ENCODE measurements at places on chromosomes 11 and 22.
A peak's percentile ranks its signal among the peaks of the same experiment; 100 is the strongest.

GRCh38 chr22:27836181-27836580 lies 34.6 kb upstream of the MN1 start:
- DNase-seq, result no peak

- no peak for DNase-seq
Observed at GRCh38 chr11:35174666-35175065, 35.7 kb downstream of the CD44 start.

GRCh38 chr11:76919887-76920746 lies 59.4 kb downstream of the ACER3 start:
- peak; percentile 30 for DNase-seq

DNA sequence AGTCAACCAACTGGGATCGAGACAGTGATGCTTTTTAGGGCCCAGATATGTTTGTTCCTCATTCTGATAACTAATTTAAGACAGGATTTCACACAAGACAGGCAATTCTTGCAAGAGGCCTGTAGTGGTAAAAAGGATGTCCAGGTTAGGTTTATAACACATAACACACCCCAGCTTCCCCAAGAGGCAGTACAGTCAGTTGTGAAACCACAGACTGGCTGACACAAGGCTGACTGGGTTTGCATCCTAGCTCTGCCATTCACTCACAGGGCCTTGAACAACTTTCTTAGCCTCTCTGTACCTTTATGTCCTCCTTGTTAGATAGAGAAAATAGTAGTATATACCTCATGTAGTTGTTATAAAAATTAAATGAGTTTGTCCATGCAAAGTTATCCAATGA lies 55.0 kb upstream of the PTH start:
- DNase-seq, result no peak

DNA sequence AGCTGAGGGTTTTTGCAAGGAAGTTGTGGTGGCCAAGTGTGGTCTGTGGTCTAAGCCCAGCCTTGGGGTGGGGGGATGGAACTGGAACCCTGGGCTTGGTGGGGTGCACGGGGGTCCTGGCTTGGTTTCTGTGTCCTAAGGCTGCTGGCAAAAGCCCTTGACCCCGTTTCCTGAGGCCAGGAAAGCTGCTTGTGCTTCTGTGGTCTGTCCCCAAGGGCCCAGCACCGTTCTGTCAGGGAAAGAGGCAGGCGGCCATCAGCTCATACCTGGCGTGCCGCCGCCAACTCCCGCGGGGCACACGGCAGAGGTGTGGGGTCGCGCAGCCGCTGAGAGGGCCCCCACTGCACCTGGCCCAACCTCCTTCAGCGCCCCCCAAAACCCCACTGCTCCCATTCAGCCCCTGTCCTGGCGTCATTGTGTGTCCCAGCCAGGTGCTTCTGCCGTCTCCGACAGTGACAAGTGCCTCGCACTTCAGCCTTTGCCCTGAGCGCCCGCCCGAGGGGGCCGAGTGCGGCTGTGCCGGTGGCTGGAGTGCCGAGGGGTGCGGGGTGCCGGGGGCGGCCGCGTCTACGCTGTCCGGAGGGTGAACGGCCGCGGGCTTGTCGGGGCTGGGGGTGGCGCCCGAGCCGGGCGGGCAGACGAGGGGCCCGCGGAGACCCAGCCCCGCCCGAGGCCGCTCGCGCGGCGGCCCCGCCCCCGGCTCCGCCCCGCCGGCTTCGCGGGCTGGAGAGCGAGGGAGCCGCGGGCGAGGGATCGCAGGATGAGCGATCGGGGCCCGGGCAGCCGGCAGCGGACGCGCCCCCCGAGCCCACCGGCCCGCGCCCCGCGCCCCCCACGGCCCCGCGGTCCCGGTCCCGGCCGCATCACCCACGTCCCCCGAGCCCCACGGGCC lies at the start of gene CNIH2:
TSS of gene CNIH2 (plus strand) at position 705 of the 892 bp plus-strand sequence. CDS start 282 bp downstream, outside the sequence.
- DNase-seq, result peak; percentile 73

GRCh38 chr11:77449060-77449521 lies 24.8 kb downstream of the PAK1 start:
- no peak for DNase-seq

DNA sequence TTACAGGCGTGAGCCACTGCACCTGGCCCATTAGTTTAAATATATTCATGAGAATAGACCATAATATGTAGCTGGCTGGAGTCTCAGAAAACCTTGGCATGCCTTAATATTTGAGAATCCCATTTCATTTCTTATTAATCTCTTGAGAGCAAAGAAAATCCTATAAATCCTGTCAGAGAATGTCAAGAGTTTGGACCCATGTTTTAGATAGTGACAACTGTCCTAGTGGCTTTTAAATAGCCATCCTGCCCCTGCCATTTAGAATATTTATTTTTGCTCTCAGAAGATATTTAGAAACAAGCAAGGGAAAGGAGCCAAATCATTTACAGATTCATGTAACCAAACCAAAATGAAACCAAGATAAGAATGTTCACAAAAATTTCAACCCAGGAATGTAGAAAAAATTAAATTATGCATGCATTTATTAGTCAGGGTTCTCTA lies 107.2 kb downstream of the SWAP70 start:
- no peak for DNase-seq

DNA sequence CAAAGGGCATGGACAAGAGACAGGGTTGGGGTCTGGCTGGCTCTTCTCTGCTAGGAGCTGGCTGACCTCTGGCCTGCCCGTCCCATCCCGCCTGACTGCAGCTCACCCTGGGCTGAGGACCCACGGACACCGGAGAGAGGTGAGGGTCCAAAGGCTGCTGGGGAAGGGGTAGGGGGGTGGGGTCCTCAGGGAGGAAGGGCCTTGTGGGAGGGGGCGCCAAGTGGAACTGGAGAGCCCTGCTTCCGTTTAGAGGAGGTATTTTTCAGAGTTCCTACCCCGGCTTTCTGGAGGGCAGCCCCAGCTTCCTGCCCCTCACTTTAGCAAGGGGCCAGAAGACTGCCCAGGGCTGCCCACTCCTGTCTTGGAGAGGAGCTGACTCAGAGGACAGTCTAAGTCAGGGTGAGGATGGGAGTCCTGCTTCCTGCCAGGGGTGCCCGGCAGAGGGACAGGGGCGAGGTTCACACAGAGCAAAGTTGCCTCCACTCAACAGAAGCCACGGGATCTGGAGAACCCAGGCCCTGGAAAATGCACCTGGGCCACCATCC lies 7.1 kb downstream of the LARGE2 start:
- DNase-seq, result peak; percentile 14

GRCh38 chr22:44633647-44634046 lies 68.4 kb upstream of the PRR5 start:
- no peak for DNase-seq

DNA sequence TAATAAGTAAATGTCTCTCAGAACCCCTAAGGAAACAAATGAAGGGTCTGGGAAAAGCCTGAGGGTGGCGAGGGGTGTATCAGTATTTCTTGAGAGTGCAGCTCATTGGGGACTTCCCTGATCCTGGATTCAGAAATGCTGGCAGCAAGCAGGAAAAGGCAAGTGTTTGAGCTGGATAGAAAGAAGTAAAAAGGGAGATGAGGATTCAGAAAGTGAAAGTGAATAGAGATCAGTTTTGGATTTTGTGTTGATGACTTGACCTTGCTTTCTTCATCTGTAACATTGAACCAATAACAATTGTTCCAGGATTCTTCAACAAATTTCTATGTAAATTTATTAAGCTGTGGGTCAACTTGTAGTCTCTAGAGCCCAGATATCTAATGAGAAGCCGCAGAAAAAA lies 66.9 kb upstream of the CTSC start:
- no peak for DNase-seq
